ENCODE measurements at places on chromosomes 6 and 20.

DNA sequence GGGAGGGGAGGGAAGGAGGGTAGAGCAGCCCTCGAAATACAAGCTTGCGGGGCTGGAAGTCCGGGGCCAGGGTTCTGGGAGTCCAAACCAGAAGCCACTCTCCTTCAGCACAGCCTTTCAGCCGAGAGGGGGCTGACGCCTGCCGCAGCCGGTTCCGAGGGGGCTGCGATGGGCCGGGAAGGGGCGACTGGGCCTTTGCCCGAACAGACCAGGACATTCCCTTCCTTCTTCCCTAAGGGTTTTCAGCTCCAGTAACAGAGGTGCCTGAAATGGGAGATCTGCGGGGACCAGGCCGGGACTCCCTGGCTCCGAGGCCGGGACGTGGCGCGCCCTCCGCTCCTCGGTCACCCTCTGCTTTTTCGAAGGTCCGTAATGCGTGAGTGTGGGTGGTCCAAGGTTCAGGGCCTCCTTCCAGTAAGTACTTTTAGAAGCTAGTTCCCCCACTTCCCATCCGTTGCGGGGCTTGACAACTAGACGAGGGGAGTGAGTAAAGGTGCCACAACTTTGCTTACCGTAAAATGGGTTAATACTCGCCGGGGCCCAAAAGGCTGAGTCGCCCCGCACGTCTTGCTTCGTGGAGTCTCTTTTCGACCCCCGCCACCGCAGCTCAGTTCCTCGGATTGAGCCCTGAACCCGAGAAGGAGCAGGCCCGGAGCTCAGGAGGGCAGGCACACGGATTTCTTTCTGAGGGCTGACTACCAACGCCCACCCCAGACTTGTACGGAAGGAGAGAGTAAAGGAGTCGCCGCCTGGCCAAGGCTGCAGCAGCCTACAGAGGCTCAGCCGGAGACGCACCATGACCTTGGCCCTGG is 2.9 kb upstream of the OLIG3 start:
- DNase-seq = no peak

DNA sequence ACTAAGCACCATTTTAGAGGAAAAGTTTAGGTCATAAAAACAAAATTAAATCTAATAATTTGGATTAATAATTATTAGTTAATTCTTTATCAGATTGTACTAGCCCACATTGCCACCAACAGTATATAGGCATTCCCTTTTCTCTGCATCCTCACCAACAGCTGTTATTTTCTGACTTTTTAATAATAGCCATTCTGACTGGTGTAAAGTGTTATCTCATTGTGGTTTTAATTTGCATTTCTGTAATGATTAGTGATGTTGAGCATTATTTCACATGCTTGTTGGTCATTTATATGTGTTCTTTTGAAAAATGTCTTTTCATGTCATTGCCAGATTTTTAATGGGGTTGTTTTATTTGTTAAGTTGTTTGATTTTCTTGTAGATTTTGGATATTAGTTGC is 319.1 kb upstream of the SYNCRIP start:
- no peak for DNase-seq

DNA sequence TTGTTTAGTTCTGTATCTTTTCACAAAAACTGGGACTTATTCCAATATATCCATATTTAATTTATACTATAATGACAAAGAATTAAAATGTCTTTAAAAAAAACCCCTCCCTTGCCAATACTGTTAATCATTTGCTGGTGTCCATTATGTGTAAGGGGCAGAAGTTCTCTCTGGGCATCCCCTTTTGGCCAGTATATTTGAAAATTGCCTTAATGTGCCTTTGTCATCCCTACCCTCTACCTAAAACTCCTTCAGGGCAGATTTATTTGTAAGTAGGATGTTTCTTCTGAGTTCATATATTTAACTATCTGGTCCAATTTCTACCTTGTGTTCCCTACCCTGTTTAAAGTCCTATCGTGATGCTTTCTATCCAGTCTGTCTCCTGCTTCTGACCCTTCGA is 62.9 kb downstream of the ARHGAP18 start:
- no peak for DNase-seq

GRCh38 chr20:45138561-45139300 is 14.5 kb upstream of the WFDC12 start:
- DNase-seq = no peak

- no peak for DNase-seq
These were observed 66.4 kb upstream of the STMND1 start for GRCh38 chr6:17035257-17036064.

DNA sequence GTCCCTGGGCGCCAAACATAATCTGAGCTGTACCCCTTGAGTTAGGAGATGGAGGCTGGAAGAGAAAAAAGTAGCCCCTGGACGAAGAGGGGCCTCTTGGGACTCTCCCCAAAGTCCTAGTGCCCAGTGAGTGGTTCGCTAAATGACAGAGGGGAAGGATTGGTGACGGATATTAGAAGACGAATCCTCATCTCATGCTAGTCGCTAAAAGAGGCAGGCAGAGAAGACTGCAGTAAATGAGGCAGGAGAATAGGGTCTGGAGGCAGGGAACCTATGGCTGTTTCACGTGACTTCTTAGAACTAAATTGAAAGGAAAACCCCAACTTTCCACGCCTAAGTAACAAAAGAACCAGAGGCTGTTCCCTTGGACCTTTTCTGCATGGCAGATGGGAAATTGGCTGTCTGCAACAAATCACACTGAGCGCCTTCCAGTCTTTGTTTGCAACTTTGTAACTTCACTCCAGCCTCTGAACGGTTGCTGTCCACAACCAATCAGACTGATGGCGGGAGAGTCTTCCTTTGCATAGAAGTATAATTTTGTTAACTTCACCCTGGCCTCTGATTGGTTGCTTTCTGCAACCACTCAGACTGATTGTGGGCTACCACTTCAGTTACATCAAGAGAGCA is 731 bp upstream of the RBL1 start:
- DNase-seq = no peak

- DNase-seq = no peak
These were observed 101.9 kb downstream of the CD109 start for GRCh38 chr6:73797861-73798260.

DNA sequence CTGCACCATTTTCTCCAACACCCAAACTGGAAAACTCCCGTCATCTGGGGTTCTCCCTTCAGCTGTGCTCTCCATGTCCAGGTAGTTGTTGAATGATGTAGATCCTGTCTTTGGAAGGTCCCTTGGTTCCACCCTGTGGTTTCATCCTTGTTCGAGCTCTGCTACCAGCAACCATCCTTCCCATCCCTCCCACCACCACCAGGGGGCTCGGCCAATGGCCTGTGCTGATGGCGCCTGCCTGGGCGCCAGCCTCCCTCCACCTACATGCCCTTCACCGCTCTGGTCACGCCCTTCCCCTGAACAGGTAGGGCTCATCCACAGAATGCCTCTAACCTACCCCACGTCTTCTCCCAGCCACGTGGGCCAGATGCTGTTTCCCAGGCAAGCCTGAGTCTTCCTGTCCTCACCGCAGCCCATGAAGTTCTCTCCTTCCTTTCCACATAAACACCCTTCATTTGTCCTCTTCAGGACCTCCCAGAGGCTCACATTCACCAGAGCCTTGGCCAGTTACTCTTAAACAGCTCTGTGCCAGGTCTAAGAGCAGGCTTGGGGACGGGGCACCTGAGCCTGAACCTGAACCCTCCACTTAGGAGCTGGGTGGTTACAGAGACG is 75.1 kb upstream of the DUSP22 start:
- DNase-seq = no peak

GRCh38 chr6:72213654-72214053 is 327.3 kb downstream of the RIMS1 start:
- no peak for DNase-seq

- DNase-seq = no peak
These were observed 3.2 kb upstream of the HLA-DMB start for GRCh38 chr6:32943864-32944649.

- DNase-seq = no peak
These were observed 109.1 kb downstream of the SASH1 start for GRCh38 chr6:148451690-148452089.

GRCh38 chr6:158680015-158680414 is 30.2 kb downstream of the SYTL3 start:
- DNase-seq = no peak

DNA sequence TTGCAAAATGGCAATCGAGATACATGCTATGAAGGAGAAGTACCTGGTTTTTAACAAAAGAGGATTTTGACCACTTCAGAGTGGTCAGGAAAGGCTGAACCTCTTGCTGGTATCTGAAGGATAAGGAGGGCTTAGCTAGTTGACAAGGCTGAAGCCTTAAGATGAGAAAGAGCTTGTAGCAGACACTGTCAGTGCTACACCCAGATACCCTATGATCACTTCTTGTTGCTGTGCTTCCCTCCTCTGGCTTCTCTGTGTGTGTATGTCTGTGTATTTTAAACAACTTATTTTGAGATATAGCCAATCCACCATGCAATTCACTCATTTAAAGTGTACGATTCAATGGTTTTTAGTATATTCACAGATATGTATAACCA is 38.9 kb upstream of the TGM2 start:
- no peak for DNase-seq

DNA sequence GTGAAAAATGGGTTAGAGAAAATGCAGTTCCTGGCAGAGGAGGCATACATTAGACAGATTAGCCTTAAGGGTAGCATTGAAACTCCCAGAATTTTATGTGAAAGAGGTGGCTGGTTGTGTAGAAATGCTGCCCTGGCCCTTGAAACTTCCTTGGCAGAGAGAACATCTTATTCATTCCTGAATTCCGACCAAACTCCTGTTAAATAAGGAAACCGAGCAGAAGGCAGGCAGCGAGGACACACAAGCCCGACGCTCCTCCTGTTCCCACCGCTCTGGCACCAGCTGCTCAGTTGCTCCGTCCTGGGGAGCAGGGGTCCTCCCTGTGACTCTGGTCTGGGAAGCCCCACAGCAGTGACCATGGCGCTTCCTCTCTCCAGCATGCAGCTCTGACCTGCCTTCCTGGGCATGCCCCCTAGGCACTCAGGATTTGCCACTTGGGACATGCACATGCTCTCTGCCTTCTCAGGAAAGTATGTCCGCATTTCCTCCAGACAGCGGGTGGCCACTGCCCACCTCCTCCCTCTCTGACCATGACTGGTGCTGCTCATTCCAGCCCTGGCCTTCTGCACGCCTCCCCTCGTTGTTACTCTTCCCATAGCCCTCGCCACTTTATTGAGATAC is 35.2 kb upstream of the CLDN20 start:
- no peak for DNase-seq

DNA sequence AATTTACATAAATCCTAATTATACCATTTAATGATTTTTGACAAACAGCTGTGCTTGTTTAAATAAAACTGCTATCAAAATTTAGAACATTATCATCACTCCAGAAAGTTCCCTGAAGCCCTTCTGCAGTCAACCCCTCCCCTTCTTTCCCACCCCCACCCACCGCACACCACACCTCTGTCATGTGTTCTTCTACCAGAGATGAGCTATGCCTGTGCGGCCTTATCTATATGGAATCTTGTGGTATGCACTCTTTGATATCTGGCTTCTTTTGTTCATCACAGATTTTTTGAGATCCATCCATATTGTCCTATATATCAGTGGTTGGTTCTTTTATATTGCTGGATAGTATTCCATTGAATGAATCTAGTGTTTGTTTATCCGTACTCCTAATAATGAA is 7.2 kb downstream of the MYLIP start:
- DNase-seq = no peak

DNA sequence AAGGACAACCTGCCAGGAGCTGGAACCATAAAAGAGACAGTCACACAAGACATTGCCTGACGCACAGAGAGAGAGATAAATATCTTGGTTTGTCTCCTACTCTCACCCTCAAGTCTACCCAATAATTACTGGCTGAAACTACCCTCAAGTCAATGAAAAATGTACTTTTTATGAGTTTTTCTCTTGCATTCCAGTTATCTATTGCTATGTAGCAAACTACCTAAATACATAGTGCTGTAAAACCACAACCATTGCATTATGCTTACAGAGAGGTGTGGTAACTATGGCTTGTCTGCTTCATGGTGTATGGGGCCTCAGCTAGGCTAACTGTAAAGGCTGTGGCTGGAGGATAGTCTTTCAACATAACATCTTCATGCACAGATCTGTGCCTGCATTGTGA is 247.8 kb downstream of the HAO1 start:
- no peak for DNase-seq

GRCh38 chr6:144681334-144681733 is 396.2 kb downstream of the UTRN start:
- no peak for DNase-seq

DNA sequence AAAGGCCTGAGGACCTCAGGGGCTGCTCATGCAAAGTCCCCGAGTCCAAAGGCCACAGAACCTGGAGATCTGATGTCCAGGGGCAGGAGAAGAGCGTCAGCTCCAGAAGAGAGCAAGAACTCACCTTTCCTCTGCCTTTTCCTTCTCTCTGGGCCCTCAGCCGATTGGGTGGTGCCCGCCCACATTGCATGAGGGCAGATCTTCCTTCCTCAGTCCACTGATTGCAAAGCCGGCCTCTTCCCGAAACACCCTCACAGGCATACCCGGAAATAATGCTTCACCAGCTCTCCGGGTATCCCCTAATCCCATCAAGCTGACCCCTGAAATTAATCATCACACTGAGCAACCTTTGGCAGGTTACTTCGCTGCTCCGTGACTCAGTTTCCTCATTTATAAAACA is 33.4 kb downstream of the SPDEF start:
- DNase-seq = no peak

GRCh38 chr6:113329942-113330635 is 527.1 kb upstream of the MARCKS start:
- DNase-seq = no peak

Data from NCI-H2107 (cell line).